ENCODE measurements at places on chromosomes 16 and 17. TPM values are rescaled to one million over a fixed set of nuclear protein-coding genes. Genes with fewer than 3 reads are reported as not detected.

The STX1B gene
- 3.0 TPM for total RNA-seq

The TMIGD1 gene
- total RNA-seq: not detected

The TP53TG3 gene
- not detected for total RNA-seq

The SLC26A11 gene
- 8.7 TPM for total RNA-seq

The CD79B gene
- not detected for total RNA-seq

The CNTNAP4 gene
- not detected for total RNA-seq

The BRCA1 gene
- 56.0 TPM for total RNA-seq

The KLHL10 gene
- not detected for total RNA-seq

The MPO gene
- total RNA-seq: not detected

The TBC1D28 gene
- not detected for total RNA-seq

The NPW gene
- 0.97 TPM for total RNA-seq

The SRL gene
- not detected for total RNA-seq

The TBX2 gene
- 15.3 TPM for total RNA-seq

Measured in HepG2 (cell line).